ENCODE measurements at places on chromosomes 3 and 15.
A peak's percentile ranks its signal among the peaks of the same experiment; 100 is the strongest.

DNA sequence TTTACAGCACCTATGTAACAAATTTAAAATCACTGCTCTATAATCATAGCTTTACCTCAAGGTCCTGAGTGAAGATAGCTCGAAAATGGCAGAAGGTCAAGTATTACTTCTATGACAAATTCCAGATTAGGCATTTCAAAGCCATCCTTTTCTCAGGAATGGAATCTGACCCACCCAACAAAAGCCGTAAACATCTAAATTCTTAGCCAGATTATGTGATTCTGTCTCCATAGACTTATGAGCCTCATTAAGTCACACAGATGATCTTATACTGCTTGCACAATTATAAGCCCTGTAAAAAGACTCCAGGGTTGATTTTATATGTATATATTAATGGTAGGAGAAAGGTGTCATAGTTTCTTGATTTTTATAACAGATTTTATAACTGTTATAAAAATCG, 56.9 kb downstream of the CEP152 start:
- DNase-seq = no peak

DNA sequence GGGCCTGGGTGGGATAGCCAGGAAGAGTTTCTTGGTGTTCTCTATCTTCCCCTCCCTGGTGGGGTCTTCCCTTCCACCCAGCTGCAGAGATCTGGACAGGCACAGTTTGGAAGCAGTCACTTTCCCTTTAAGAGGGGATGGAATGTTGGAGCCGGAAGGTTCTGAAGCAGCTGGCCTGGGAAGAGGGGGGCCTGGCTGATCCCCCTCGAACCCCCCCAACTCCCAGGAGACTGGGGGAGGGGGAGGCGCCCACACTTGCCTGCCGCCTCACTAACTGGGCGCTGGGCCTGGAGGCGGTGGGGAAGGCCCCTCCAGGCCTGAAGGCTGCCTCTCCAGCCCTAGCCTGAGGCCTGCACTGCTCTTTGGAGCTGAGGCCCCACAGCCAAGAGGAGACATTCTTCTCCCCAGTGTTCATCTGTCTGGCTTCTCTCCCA, 1.4 kb downstream of the DVL3 start:
- no peak for DNase-seq

- peak; percentile 54 for DNase-seq
These were observed 448 bp downstream of the SHISA5 start for GRCh38 chr3:48503401-48504050.

GRCh38 chr3:181844211-181844610, 132.5 kb downstream of the SOX2 start:
- DNase-seq = peak; percentile 51

DNA sequence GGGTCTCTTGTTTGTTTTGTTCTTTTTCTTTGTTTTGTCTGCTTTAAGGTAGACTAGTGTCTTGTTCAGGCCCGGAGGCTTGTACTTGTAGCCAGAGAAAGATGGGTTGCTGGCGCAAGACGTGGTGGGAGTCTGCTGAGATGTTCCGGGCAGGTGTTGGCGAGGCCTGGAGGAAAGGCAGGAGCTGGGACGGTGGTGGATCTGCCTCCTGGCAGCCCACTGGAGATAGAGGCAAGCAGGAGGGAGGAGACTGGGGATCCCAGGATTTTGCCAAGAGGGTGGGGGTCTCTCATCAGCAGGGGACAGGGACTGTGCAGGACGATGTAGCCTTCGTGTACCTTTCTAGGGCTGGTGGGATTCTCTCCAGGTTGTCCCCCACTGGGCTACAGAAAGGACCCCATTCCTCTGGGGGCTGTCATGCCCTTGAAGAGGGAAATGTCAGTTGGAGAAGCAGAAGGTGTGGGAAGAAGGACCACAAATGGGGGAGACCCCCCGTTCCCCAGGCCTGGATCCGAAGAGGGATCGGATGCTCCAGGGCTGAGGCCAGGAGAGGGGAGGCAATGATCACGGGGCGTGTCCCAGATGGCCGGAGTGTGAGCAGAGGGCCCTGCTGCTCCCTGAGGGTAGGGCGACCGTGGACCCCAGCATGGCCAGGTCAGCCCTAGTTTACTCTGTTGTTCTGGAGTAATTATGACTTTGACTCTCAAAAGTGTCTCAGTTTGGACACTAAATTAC, 7.0 kb downstream of the CHAC1 start:
- DNase-seq = no peak

DNA sequence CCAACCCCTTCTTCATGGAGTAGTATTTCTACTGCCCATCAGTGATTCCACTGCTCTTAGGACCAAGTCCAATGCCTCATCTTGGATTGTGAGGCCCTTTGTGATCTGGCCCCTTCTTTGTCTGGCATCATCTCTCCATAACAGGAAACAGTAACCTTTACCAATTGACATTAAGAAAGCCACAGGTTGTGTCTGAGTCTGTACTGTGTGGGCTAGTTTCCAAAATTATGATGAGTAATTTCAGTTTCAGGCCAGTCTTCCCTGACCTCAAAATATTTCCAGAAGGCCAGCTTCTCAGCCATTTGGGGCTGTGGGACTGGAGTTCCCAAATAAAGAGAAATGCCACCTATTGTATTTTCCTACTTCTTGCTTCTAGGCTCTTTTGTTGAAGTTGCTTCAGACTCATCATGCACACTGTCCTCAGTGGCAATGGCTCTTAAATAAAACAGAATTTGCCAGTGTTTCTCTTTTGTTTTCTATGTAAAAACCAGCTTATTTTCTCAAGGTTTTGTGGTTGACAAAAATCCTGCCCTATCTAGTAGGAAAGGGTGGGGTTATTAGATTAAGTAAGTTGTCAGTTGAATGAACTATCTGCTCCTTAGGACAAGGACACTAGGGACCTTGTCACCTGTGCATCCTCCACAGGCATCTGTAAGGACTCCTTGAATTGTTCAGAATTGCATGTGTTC, 47.0 kb upstream of the ACKR4 start:
- DNase-seq = no peak

All from stomach (tissue), 19 donors.